Stimulated activated CD8-positive, alpha-beta memory T cell treated with anti-CD3 and anti-CD28 coated beads, Interleukin-2, amount 100 ng/mL, for 1 hour (primary cell): ENCODE measurements at places on chromosomes 11 and 22.

DNA sequence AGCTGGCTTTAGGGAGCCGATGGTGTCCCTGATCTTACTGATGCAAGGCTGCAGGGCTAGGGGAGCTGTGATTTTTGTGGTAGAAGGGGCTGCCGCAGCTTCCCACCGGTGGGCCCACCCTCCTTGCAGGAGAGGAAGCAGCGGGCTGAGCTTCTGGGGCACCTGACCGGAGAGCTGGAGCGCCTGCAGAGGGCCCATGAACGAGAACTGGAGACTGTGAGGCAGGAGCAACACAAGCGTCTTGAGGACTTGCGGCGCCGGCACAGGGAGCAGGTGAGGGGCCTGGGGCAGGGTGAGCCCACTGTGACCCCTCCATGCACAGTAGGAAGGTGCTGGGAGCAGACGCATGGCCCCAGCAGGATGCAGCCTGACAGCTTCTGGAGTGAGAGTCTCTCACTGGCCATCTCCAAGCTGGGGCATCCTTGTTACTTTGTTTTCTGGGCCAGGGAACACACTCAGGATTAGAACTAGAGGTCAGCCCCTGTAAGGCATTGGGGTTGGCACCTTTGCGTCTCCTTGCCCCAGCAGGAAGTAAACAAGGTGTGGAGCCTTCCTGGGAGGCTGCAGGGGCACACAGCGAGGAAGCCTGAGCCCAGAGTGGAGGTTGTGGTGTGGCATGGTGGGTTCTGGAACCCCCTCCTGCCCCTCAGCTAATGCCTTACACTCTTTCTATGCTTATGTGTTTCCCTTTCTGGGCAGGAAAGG lies 66.7 kb downstream of the CEP164 start:
- no peak for DNase-seq

GRCh38 chr11:22787551-22788162 lies 41.9 kb downstream of the SVIP start:
- DNase-seq = no peak

DNA sequence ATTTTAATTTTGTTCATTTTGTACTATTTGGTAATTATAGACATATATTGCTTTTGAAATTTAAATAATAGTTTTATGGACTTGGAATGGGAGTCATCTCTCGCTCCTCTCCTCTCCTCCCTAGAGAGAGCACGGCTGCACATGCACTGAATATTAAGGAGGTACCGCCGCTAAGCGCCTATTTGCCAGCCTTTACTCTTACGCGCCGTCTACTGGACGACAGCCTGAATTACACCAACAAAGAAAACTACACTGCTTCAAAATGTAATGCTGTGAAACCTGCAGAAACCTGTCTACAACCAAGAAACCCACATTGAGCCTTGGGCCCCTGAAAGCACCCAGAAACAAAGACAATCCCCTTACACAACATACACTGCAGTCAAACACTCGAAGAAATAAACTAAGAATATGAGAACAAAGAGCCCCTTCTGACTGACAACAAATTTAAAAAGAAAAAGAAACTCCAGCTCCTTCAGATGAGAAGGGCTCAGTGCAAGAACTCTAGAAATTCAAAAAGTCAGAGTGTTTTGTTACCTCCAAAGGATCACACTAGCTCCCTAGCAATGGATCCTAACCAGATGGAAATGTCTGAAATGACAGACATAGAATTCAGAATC lies 737.2 kb downstream of the LRRC4C start:
- DNase-seq = no peak

DNA sequence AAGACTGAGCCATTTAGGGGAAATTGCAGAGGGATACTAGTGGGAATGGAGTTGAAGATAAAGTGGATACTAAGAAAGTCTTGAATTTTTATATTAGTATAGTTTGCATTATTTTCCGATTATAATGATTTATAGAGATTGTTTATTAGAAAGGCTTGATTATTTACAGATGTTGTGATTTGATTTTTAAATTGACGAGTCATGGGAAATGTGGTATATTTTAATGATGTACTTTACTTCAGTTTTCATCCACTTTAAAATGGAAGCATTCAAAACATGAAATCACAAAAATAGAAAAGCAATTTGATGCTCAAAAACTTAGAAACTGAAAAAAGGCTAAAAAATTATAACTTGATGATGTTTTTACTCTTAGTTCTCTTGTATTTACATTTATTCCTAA lies 21.2 kb downstream of the USP47 start:
- DNase-seq = no peak

- DNase-seq = peak; percentile 16
These were observed 82.2 kb downstream of the FLI1 start for GRCh38 chr11:128776069-128776423.

GRCh38 chr11:45847911-45848316 lies 639 bp downstream of the CRY2 start:
- no peak for DNase-seq
